AG09319 (cell line): ENCODE measurements at places on chromosomes 4 and X.

DNA sequence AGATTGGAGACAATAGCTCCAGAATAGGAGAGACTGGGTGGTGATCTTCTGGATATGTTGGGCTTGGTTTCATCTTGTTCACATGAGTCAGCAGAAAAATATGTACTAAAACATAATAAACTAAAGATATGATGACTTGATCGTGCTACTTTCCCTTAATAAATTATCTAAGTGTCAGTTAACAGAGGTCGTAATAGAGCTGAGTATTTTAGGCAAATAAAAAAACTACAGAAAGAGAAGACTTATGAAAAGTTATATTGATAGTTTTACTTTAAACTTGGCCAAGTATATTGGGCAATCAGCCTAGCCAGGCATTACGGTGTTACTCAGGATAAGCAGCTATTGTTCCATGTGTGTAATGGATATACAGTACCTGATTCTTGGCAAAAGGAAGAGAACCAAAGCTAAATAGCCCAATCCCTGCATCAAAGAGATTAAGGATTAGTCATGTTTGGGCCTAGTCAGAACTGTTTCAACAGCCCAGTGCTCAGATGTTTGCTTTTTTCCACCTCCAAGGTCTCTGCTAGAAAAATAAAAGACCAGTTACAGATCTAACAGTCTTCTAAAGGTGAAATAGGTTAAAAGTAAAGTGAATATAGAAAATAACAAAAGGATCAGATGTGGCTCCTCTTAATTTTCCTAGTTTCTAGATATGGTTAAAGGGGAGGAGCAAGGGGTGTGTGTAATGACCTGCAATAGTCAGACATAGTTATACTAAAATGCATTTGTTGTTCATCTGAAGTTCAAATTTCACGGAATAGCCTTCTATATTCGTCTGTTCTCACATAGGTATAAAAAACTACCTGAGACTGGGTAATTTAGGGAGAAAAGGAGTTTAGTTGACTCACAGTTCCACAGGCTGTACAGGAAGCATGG is 262.6 kb downstream of the ADGRL3 start:
- no peak for DNase-seq

GRCh38 chrX:375181-376036 is 11.3 kb downstream of the PPP2R3B start:
- no peak for DNase-seq

DNA sequence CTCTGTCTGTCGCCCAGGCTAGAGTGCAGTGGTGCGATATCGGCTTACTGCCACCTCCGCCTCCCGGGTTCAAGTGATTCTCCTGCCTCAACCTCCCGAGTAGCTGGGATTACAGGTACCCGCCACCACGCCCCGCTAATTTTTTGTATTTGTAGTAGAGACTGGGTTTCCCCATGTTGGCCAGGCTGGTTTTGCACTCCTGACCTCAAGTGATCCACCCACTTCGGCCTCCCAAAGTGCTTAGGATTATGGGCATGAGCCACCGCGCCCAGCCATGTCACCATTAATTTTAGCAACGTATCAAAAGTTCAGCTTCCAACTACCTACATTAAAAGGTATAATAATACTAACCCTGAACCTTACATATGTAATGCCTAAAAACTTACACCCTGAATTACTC is 940 bp upstream of the UTP3 start:
- no peak for DNase-seq

DNA sequence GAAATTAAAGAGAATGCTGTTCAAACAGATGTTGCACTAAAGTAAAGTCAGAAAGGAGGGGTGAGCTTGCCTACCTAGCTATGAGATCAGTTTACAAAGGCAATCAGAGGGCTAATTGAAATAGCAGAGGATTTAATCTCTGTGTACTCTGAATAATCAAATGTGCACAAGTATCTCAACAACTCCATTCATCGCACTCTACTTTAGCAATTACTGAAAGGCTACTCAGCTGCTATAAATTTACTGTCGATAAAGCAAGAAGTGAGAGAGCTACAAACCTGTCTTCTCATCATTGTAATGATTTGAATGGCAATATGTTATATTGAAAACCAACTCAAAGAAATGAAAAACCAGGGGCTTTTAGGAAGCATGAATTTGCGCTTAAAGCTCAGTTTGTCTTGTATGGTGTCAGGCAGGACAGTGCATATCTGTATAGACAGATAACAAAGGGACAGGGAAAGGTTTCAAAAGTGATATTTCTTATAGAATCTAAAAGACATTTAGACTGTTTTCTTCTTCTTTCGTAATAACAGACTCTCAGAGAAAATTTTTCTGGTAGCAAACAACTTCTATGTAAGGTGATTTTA is 34.8 kb downstream of the GC start:
- no peak for DNase-seq

GRCh38 chrX:16772460-16772859 is 13.8 kb upstream of the TXLNG start:
- DNase-seq: no peak

DNA sequence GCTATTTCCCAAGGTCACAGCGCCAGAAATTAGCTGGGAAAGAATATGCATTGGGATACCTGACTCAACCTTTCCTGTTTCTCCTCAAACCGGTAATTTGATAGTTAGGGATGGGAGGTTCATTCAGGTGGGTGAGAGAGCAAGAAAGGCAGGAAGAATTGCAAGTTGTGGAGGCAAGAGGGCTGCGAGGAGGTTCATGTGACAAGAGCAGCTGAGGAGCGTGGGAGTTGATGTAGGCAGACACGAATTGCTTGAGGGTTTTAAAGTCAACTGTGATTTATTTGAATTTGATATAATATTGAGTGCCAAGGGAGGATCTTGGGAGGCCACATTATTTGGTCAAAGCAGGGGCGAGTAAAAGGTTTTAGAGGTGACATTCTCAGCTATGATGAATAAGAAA is 329.0 kb downstream of the STIM2 start:
- DNase-seq: no peak

DNA sequence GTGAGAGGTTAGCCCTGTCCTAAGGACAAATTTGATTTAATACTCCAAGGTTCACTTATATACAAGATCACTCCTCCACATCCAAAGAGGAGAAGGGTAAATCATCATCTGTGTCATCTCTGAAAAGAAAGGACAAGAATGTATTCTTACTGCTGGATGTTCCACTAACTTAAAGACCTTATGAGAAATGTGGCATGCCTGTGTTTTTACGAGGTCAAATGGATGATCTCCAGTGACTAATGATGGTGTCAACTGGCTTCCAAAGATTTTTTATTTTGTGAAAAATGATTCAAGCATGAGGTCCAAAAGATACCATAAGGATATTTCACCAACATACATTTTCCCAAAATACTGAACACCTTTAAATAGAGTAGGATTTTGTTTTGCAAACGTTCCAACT is 143.4 kb downstream of the PTCHD1 start:
- DNase-seq: no peak
